ENCODE measurements at places on chromosomes 4 and X.

DNA sequence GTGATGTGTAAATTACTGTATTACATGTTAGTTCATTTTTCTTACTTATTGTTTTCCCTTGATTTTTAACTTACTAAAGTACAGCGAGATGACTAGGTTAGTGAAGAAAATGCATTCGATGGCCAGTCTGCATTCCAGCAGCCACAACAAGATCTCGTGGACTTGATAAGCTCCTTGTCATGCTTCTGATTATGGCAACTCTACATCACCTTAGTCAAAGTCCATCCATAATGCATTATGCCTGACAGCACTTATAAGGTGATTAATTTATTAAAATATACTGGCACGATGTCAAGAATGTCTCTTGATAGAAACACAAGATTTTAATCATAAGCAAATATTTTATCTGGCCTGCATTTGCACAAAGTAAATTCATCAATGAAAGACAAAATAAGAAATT, 109.9 kb upstream of the NAP1L5 start:
- DNase-seq = no peak

DNA sequence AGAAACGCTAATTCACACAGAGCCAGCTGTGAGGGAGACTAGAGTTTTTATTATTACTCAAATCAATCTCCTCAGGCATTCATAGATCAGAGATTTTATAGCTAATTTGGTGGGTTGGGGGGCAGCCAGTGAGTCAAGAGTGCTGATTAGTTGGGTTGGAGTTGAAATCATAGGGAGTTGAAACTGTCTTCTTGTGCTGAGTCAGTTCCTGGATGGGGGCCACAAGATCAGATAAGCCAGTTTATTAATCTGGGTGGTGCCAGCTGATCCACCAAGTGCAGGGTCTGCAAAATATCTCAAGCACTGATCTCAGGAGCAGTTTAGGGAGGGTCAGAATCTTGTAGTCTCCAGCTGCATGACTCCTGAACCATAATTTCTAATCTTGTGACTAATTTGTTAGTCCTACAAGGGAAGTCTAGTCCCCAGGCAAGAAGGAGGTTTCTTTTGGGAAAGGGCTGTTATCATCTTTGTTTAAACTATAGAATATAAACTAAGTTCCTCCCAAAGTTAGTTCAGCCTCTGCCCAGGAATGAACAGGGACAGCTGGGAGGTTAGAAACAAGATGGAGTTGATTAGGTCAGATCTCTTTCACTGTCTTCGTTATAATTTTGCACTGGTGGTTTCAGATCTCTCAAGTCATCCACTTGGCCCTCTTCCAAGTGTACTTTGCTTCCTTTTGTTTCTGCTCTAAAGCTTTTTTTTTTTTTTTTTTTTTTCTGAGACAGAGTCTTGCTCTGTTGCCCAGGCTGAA, 5.4 kb upstream of the NAA11 start:
- DNase-seq = peak; percentile 63

DNA sequence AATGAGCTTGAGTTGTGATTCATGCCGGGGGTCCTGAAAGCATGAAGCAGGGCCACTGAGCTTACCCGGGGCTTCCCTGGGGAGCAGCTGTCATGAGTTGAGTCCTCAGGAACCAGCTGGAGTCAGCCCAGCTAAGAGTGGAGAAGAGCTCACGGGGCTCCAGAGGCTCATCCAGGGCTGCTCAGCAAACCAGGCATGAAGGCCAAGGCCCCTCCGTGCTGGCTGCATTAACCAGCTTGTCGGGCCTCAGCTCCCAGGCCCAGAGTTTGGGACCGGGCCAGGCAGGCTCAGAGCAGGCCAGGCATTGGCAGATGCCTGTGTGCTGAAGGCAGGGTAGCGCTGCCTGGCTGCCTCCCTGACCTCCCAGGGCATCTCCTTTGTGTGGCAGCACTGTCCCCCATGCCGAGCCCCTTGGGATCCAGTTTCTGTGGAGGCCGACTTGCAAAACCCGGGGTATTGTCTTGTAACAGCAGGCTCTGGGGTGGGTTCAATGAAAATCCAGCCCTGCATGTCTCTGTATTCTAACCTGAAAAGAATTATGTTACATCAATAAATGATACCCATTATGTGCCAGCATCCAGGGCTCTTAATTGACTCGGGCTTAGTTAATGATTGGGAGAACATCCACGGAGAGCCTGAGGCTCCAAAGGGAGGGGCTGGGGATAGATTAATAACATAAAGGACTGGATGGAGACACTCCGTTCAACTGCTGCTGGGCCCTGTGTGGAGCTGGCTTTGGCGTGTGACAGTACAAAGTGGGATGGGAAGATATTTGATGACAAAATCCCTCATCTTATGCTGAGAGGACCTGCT, 68.0 kb upstream of the MSX1 start:
- no peak for DNase-seq

- no peak for DNase-seq
Measured at GRCh38 chr4:53064609-53065008, 202.5 kb downstream of the RASL11B start.

GRCh38 chr4:7460566-7460965, 25.8 kb upstream of the PSAPL1 start:
- no peak for DNase-seq

- no peak for DNase-seq
Measured at GRCh38 chr4:109578846-109579245, 18.8 kb downstream of the MCUB start.

GRCh38 chr4:20043991-20044390, 207.7 kb upstream of the SLIT2 start:
- DNase-seq = no peak

- DNase-seq = no peak
Measured at GRCh38 chr4:36391411-36391810, 110.0 kb downstream of the DTHD1 start.

DNA sequence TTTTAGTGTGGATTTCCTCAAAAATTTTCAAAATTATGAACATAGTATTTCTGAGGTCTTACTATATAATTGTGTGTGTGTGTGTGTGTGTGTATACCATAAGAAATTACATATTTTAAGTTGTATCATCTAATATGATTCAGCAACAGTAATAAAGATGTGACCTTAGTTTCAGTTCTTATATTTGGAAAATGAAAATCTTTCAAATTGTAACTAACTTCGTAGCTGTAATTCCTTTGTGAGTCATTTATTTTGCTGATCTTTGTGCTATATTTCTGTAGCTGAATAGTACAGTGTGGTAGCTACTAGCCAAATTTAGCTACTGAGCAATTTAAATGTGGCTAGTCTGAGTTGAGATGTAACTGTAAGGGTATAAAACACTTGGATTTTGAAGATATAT, 116.4 kb downstream of the RAP1GDS1 start:
- DNase-seq = no peak

DNA sequence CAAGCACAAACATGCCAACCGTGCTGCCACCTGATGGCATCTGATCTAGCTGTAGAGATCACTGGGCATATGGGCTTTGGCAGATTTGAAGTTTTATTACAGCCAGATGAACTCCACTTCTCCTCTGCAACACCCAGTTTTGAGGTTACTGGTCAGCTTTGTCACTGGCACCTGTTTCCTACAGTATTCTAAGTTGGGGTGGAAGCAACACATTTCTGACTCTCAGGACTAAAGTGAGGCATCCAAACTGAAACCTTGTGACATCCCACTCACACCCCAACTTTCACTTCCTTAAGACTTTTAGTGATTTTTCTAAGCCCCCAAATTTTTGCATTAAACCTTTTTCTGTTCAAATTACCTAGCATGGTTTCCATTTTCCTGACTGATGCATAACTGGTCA, 115.1 kb upstream of the PCDH18 start:
- DNase-seq = no peak

- DNase-seq = peak; percentile 28
Measured at GRCh38 chr4:119244832-119245231, 32.3 kb downstream of the USP53 start.

- DNase-seq = no peak
Measured at GRCh38 chrX:97211070-97211469, 327.4 kb downstream of the RPA4 start.

DNA sequence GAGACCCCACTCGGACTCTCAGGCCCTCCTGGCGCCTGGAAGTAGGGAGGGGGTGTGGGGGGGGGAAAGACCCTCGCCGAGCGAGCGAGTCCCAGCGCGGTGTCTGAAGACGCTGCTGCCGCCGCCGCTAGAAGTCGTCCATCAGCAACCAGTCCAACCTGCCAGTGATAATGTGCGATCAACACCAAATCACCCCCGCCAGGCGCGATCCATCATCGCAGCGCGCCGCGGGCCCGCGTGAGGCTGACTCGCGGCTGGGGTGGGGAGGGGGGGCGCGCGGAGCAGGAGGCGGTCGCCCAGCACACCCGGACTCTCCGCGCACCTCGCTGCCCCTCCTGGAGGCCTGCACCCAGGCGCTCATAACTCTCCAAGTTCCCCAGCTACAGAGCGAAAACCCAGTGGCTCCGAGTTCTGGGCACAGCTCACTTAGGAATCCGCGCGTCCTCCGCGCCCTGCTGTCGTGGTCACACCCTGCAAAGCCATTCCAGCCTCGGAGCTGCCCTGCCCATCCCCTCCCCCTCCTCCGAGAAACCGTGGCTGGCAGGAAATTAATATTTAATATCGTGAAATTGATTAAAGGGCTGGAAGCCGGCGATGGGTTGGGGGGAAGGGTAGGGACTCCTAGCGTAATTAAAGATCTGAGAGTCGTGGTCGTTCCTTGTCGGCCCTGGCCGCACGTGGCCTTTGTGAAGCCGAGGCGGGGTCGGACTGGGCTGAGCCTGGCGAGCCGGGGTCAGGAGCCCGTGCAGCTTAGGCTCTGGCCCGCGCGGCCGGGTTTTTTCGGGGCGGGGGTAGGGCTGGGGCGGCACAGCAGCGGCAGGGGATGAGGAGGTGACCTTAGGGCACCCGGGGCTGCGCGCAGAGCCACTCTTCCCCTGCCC, 58.1 kb upstream of the BCOR start:
- DNase-seq = no peak

GRCh38 chr4:8092282-8092681, 66.3 kb downstream of the ABLIM2 start:
- DNase-seq = no peak

DNA sequence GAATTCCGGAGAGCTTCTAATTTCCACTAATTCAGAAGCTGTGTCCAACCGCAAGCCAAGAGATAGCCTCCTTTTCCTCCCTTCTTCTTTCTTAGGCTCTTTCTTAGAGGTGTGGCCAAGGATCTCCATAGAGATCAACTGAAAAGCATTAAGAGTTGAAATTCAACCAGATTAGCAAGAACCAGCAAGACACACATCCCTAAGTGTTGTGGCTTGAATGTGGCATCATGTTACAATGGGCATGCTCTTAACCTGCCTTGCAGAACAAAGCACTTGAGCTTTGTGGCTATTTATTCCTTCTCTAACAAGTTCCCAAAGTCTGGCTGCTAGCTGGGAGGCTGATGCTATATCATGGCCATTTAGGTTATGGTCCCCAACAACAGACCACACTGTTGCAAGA, 10.4 kb downstream of the ANOS1 start:
- DNase-seq = no peak

- no peak for DNase-seq
Measured at GRCh38 chr4:65508168-65508567, 162.1 kb downstream of the EPHA5 start.

- DNase-seq = no peak
Measured at GRCh38 chr4:5412296-5412695, 296.1 kb downstream of the EVC2 start.

DNA sequence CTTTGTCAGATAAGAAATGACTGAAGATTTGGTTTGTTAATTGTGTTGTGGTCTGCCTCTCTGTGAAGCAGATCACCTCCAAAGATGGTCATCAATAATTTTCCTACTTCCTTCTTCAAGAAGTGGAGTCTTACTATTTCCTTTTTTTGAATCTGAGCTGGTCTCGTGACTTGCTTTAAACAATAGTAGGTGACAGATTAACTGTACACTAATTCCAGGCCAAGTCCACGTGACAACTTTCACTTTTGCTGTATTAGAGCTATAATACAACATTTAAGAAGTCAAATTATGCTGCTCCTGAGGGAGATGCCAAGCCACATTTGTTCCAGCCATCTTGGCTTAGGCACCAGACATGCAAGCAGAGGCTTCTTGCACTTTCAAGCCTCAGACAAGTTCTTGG, 393.8 kb upstream of the GRID2 start:
- DNase-seq = no peak

GRCh38 chrX:112211459-112211858, 128.9 kb upstream of the TRPC5 start:
- DNase-seq = peak; percentile 47

DNA sequence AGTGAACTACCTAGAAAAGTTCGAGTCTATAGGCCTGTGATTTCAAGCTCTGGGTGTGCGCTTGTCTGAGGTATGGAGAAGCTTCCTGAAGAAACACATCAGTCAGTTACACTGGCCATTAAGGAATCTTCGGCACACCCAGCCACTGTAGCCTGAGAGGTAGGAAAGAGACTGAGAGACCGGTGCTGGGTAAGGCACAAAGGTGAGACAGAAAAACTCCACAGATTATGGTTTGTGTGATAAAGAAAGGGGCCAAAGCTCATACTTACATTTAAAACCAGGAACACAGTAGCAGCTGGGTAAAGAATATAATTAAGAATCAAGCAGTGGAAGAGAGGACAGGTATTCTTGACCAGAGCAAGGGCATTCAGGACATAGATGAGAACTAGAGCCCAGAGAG, 74.8 kb upstream of the TTC29 start:
- DNase-seq = no peak

DNA sequence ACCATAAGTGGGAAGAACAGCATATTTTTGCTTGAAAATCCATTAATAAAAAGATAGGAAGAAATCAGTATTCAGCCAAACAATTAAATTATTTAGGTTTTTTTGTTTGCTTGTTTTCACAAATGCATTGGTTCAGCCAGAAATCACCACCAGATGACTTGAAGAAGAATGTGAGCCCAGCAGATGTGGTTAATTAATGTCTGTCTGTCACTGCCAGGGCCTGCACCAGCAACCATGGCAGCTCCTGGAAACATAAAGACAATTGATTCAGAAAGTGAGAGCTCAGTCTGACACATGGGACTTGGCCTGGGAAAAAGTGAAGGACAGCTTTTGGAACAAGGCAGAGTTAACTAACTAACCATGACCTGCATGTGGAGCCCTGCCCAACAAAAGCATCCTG, 74.0 kb downstream of the MAOB start:
- no peak for DNase-seq

DNA sequence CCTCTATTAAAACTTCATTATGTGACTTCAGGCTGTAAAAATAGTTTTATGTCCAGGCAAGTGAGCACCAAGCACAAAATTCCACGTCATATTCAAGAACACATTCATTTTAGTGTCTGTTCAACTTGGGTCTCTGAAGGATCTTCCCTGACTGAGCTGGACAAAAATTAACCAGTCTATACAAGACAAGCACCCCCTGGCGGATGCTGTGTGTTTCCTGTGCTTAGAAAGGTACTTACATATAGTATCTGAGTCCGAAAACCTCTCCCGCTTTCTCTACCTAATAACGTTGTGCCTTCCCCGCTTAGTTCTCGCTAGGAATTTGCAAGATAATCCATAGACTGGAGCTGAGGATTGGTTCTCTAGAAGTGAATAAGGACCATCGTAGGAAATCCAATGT, 2214.5 kb upstream of the TENM3 start:
- DNase-seq = peak; percentile 31

DNA sequence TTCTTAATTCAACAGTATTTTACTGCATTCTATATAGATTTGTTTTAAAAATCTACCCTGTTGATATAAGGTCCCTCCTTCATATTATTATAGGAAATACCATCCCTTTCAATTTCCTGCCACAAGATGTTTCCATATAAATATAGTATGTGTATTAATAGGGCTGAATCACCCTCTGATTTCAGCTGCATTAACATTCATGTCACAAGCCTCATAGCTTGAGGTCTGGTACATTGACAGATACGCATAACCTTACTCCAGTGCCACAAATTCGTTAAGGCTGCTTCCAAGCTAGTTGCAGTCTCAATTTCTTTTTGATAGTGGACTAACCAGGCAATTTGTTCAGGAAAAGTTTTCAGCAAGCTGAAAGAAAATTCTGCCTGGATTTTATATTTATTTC, 128.4 kb downstream of the KLHL34 start:
- no peak for DNase-seq
